ENCODE measurements at places on chromosomes 2 and 18.

DNA sequence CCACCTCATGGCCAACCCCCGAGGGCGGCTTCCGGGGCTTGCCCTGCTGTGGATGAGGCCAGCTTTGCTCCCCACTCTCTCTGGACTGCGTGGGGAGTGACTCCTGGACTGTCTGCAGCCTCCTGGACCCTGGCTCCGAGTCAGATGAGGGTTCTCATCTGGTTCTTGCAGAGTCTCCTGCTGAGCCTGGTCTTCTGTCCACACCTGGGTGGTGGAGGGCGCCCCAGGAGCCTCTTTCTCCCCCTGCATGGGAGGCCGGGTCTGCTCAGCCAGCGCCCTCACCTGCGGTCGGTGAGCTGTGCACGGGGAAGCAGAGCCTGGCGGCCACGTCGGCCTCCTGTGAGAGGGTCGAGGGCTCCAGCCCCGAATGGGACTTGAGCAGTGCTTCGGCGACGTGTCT is 78.3 kb downstream of the RTP5 start:
- DNase-seq = no peak

DNA sequence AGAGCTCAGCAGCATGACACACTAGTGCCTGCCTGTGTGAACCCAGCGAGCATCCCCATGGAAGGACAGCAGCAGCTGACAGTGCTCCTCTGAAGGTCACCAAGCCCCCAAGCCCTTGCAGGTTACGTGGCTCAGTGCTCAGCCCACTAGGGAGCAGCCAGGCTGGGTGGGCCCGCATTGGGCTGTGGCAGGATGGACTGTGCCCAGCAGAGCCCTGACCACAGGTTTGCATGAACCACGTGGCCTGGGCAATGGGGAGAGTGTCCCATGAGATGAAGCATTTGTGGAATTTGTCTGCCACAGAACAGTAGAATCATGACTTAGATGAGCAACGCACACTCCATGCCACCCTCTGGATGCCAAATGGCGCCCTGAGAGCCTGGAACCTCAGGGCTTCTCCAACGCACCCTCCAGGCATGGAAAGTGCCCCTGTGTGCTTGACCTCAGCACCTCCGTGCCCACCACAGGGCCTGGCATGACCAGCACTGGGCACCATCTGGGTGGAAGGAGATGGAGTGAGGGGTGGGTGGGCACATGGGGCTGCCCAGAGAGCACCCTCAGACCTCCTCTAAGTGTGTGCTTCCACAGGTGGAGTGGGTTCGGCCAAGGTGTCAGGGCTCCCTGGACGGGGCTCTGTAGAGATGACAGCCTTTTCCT is 216.1 kb upstream of the RAB6C start:
- no peak for DNase-seq

DNA sequence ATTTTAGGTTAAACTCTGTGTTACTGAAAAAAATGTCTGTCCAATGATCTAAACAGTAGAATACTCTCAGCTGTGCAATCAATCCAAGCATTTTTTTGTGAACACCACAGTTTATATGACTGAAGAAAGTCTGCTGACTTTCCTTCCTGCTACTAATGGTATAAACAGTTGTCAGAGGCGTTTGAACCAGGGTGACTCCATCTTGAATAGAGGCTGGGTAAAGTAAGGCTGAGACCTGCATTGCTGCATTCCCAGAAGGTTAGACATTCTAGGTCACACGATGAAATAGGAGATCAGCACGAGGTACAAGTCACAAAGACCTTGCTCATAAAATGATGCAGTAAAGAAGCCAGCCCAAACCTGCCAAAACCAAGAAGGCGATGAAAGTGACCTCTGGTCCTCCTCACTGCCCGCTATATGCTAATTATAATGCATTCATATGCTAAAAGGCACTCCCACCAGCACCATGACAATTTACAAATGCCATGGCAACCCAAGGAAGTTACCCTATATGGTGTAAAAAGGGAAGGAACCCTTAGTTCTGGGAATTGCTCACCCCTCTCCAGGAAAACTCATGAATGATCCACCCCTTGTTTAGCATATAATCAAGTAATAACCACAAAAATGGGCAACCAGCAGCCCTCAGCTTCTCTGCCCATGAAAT is 31.3 kb downstream of the POU3F3 start:
- no peak for DNase-seq

GRCh38 chr2:187364696-187365095 is 83.4 kb downstream of the CALCRL start:
- DNase-seq = no peak

DNA sequence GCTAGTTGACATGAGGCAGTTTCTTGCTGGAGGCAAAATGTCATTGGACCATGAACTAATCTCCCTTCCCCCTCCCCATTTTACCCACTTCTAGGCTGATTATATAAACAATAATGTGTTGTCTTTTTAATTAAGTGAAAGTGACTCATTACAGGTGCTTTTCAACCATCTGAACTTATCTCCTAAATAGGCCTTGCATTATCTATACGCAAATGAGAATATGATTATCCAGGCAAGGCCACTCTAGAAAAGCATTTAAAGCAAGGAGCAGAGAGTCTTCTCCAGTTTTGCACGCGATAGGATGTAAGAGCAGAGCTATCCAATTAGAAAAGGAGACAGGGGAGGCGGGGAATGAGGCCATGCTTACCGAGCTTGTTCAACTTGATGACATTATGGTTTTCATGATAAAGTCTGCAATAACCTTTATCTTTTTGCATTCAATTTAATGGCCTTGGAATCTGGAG is 286.1 kb upstream of the SIX3 start:
- DNase-seq = peak; percentile 86

GRCh38 chr2:120914839-120915521 is 179.3 kb downstream of the GLI2 start:
- no peak for DNase-seq

DNA sequence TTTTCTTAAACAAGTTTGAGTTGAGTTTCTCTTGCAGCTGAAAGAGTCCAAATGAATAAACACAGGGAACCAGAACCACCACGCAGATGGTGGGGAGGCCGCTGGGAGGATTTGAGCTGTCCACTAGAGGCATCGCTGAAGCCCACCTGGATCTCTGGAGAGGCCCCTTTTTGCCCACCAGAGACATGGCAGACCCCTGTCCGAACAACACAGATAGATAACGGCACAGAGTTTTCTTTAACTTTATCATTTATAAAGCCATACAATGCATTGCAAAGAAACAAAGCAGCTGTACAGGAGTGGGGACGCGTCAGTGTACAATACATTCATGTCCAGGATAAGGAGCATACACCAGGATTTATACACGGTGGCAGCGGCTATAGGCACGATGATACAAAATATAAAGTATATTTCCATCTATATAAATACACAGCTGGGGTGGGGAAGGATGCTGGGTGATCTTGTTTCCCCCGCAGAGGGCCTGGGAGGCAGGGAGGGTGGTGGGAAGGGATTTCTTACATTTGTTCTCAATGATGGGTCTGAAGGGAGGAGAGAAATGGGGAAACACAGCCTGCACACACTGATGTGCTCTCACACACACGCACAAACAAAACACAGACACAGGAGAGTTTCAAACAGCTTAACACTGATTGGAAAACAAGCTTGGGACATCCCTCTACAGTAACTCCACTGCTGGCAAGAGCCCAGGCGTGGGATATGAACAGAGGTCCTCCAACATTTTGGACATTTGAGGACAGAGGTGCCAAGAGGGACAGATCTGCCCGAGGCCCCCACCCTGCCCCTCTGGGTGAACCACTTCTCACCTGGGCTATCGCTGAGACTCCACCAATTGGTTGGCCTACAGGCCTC is 203.0 kb downstream of the TNS1 start:
- no peak for DNase-seq

DNA sequence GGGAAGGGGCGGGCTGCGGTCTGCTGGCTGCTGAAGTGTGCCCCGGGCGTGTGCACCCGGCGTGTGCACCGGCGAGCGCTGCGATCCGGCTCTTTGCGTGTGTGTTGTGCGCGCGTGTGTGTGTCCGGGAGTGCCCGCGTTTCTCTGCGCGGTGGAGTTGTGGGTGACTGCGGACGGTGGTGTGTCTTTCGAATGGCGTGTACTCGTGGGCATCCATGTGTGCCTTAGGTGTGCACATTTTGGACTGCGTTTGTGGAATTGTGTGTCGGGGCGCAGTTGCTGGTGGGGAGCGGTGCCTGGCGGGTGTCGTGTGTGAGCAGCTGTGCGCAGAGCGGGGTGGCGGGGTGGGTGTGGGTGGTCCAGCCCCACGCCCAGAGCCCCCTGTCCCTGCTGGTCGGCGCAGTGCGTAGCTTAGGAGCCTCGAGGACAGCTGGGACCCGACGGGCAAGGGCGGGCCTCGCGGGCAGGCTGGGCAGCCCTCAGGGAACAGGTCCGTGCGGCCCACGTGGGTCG is 533 bp downstream of the HPCAL1 start:
- DNase-seq = no peak

GRCh38 chr2:241657786-241658254 is 20.3 kb downstream of the ATG4B start:
- DNase-seq = no peak

GRCh38 chr18:3688690-3689089 is 238.7 kb downstream of the TGIF1 start:
- DNase-seq = no peak

DNA sequence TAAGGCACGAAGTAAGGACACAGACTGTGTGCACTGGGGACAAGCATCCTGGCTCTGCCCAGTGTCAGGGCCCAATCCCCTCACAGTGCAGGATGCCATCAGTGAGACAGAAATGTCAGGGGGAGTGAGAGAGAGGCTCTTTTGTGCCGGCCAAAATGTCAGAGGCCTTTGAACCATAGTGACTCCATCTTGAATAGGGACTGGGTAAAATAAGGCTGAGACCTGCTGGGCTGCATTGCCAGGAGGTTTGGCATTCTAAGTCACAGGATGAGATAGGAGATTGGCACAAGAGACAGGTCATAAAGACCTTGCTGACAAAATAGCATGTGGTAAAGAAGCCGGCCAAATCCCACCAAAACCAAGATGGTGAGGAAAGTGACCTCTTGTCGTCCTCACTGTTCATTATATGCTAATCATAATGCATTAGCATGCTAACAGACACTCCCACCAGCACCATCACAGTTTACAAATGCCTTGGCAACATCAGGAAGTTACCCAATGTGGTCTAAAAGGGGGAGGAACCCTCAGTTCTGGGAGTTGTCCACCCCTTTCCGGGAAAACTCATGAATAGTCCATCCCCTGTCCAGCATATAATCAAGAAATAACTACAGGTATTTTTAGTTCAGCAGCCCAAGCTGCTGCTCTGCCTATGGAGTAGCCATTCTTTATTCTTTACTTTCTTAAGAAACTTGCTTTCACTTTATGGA is 337.4 kb downstream of the LPIN1 start:
- DNase-seq = no peak

GRCh38 chr18:73136134-73136533 is 268.3 kb upstream of the NETO1 start:
- peak; percentile 5 for DNase-seq

DNA sequence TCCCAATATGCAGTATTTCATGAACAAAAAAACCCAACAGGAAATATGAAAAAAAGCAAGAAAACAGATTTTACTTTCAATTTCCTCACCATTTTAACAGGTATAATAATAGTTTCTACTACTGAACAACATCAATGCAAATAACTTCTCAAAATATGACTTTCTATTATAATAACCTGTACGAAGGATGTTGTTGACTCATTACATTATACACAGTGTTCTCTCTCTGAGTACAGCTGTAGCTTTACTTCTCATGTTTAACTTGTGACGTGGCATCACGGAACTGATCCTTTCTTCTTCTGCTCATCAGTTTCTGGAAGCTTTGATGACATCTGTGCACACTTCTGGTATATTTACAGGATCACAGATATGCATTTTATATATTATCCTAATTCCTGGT is 40.0 kb downstream of the FAM228A start:
- DNase-seq = no peak

DNA sequence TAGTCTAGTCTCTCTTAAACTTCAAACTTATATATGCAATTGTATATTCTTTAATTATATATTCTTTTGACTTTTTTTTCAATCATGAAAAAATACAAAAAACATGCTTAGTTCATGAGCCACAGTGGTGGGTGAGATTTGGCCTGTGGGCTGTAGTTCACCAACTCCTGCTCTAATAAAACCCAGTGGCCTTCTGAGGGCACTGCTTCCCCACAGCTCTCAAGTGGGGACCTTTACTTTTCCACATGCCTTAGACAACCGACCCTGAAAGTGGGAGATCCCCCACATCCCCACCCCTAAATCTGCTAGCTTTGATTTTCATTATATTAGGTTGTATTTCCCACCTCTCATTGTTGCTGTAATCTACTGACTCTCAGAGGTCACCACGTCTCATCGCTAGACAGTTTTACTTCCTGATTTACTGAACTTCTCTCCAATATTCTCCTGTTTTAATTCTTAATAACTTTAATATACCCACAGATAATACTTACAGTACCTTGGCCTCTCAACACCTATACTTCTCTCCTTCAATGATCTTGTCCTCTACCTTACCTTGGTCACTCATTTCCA is 57.3 kb downstream of the ROCK1 start:
- no peak for DNase-seq

GRCh38 chr18:33578518-33579348 is 714 bp downstream of the ASXL3 start:
- DNase-seq = no peak

DNA sequence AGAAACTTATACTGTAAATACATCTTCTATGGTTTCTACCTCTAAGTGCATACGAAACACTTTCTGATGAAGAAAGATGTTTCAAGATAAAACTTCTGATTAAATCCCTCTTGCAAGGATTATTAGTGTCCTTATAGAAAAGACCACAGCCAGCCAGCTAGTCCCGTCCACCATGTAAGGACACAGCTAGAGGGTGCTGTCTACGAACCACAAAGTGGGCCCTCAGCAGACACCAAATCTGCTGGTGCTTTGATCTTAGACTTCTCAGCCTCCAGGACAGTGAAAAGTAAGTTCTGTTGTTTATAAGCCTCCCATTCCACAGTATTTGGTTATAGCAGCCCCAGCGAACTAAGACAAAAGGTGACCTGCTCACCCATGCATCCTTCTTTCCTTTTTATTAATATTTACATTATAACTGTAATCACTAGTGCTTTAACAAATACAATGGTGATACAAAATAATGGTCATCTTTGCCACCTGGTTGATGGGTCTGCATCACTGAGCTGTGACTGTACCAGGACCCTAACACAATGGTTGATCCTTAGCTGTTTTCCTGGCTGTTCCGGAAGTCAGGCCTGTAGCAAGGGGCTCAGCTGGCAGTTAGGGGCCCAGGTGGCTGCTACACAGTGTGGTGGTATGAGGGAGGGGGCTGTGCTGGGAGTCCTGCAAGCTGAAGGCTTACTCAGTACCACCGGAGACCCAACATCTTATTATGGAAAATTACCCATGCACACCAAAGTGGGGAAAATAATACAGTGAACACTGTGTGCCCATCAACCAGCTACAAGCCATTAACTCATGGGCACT is 108.5 kb upstream of the SMAD7 start:
- DNase-seq = no peak
